ENCODE measurements at places on chromosomes 16 and 17.

DNA sequence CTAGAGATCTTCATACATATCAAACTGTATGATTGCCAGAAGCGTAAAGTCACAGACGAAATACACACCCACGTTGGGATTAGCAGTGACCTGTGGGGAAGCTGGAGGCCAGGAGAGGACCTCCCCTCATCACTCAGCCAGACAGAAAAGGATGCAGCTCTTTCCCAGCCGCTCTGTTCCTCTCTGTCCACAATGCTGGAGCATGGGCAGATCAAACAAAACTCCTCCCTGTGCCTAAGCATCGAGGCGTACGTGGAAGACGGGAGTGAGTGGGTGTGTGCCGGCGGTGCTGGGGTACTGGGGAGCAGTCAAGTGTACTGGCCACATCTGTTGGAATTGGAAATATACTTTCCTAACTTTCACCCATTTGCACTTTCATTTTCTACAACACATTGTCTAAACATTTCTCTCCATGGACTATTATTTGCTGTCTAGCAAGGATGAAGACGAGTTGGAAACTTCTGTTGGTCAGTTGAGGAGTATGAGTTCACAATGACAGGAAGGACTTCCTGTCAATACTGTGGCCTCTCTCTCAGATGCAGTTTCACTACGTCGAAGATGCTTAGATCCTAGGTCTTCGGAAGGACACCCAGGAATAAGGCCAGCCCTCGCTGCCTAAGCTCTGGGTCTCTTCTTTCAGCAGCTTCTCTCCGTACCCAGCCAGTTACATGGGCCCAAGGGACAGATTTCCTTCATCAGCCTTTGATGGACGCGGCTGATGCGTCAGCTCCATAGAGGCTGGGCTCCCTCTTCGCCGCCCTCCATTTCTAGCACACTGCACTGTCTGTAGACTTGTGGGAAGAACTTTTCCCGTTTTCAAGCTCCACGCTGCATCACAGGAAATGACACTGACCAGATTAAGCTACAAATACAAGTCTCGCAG lies 30.6 kb upstream of the ENDOV start:
- no peak for DNase-seq

DNA sequence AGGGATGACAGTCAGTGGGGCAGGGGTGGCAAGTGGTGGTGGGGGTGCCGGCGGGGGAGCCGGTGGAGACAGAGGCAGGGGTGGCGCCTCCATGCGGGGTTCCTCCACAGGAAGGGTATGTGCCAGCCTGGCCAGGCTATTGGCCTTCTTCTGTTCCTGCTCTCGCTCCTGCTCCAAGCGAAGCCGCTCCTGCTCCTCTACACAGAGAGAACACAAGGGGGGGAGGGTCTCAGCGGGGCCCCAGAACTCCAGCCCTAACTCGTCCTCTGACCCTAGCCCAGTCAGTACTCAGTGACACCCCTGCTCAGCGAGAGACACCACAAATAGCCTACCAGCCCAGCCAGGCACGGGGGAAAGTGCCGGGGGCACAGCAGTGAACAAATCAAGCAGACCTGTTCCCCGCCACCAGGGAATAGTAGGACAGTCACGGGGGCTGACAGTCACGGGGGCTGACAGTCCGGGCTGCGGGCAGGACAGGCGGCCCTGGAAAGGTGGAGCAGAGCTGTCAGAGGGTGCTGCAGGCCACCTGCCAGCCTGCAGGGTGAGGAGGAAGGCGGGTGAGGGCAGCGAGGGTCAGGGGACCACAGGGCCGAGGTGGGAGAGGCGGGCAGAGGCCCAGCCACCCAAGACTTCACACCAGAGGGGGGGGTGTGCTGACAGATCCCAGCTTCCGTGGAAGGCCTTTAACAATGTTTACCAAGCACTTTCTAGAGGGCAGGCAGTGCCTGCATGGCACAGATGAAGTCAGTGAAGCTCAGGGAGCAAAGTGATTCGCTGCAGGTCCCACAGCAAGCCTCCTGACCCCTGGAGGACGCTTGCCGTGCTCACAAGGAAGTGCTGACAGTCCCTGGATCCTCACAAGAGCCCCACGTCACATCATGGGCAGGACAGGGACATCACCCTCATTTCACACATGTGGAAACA lies 5.3 kb downstream of the MNT start:
- no peak for DNase-seq

DNA sequence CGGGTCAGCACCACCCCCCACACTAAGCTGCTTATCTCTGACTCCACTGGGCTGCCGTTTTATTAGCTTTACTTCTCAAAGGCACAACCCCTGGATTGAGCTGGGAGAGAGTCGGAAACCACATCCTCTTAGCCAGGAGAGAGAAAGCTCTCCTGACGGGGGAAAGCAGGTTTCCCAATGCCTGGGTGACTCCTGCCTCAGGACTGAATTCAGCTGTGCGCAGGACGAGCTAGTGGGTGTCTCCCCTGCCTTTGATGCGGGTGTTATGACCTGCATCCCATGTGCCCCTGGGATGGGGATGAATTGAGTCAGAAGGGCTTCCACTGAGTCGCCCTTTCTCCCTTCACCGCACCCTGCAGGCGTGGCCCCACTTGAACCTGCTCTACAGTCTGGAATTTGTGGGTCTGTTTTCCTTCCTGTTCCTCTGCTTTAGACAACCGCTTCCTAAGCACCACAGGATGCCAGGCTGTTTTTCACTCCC lies 819.2 kb upstream of the EEF2KMT start:
- no peak for DNase-seq

DNA sequence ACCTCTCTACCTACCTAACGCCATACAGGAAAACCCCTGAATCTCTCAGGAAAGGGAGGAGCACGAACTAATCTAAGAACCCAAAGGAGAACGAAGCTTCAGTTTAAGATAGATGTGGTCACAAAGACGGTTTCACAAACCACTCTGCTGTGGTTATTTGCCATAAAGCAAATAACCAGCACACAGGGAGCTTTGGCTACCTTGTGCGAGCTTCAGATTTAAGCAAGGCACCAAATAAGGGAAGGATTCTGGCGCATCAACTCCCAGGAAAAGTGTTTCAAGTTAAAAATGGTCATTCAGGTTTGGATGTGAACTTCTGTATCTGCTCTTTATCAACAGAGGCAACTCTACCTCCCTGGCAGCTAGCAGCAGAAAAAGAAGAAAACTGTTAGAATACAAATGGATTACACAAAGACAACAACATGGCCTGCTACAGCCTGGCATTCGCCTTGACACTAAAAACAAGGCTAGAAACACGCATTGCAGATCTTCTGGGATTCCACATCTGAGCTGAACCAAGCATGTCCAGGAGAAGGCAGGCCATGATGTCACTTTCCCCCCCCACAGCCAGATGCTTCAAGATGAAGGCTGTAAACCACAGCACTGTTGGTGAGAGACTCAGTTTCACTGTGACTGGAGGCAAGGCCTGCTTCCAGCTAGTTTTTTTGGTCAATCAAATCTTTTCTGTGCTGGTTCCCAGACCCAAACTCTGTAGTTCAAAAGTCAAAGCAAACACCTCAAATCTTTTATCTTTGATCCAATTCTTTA lies 43.6 kb downstream of the SMG6 start:
- no peak for DNase-seq

- no peak for DNase-seq
Measured at GRCh38 chr16:17755158-17755557, 284.4 kb upstream of the XYLT1 start.

DNA sequence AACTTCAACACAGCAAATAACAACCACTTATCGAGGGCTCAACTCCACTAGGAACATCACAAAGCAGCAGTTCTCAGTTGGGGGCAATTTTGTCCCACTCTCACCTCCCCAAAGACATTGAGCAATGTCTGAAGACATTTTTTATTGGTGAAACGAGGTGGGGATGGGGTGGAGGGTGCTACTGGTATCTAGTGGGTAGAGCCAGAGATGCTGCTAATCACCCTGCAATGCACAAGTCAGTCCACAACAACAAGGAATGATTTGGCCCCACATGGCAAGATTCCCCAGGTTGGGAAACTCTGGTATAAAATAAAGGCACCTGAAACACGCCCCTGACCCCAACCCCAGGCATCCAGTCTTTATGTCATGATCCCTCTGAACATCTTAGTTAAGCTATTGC lies 33.3 kb downstream of the TLE7 start:
- DNase-seq: no peak

DNA sequence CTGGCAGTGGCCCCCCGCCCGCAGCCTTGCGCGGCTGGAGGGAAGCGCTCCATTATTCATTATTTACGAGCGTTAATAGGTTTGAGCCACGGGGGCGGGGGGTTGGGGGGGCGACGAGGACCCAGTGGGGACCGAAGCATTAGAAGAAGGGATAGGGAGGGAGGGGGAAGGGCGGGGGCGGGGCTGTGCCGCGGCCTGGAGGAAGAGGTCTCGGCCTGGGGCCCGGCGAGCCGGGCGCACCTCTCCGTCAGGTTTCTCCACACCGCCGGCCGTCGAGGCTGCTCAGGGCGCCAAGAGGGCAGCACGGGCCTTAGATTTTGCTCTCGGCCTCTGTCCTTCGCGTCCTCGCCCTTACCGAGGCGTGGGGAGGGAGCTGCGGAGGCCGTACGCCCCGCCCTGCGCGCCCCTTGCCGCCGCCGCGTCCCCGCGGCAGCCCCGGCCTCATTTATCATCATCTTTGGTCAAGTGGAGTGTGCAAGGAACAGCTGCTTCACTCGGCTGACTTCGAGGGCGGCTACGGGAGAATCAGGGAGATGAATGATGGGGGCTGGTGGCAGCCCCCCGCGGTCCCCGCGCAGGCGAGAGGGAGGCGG lies 54.2 kb downstream of the SREBF1 start:
- DNase-seq: no peak

DNA sequence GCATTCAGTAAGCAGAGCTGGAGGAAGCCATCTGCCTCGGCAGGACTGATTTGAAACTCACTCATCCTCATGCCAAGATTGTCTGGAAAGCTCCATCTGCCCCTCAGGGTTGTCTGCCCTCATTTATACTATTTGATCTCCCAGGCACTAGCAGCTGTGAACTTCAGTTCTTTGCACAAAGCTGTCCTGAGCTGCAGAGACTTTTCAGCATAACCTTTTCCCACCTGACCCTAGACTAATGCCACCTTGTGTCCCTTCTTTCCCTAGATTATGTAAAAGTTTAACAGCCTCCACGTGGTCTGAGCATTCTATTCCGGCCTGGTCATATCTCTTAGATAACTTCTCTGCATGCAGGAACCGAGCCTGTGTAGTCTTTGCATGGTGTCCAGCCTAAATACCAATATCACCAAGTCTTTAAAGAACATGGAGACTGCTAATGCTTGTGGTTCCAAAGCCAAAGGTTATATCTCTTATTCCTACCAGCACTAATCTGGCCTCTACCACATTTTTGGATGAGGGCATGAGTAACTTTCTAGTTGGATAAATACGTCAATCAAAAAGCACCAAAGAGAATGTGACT lies 29.1 kb downstream of the STAT5A start:
- DNase-seq: no peak

- DNase-seq: no peak
Measured at GRCh38 chr16:50427107-50427506, 58.3 kb upstream of the BRD7 start.

DNA sequence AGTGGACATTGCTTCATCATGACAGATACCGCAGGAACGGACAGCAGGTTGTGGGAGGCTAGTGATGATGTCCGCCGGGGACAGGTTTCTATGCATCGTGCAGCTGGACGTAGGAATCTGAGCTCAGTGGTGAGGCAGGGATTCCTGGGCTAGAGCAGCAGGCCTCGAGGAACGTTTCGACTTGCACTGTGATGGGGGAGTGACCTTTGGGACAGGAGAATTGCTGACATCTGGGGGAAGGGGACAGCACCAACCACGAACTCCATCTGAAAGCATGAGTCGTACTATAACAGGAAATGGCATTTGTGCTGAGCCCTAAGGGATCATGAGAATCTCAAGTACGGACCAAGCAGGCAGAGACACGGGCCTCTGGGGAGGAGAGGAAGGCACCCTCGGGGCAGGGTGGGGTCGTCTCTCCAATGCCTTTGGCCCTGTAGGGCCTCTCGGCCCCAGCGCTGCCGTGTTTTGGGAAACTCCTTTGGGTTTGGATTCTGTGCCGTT lies 65.8 kb upstream of the ENDOV start:
- no peak for DNase-seq

DNA sequence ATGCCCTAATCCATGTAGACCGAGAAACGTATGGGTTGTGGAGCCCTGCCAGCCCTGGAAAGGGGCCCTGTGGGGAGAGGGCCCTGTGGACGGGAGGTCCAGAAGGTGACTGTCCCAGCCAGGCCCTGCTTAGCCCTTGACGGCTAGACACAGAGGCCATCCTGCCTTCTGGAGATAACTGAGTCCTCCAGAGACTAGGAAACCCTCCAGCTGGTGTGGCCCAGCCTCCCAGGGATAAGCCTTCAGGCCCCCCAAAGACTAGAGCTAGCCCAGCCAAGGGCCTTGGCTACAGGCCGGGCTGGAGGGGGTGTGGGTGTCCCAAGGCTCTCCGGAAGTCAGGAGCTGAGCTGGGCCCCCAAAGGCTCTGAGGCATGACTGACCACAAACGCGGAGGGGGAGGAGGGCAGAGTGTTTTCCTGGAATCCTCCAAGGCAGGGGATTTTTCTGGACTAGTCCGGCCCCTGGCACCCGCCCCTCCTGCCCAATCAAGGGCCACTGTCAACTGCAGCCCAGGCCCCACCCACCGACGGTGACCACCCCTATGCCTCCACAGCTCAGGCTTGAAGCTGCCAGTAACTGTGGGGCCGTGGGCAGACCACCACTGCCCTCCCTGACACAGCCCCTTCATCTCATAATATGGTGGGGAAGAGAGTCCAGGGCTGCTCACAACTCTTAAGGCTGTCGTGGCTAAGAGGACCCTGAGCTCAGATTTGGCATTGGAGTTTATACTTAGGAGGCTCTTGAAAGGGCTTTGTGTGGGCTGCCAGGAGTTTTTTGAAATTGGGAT lies 885 bp upstream of the VASN start:
- no peak for DNase-seq

GRCh38 chr16:75306099-75306762 lies 54.8 kb upstream of the BCAR1 start:
- no peak for DNase-seq

DNA sequence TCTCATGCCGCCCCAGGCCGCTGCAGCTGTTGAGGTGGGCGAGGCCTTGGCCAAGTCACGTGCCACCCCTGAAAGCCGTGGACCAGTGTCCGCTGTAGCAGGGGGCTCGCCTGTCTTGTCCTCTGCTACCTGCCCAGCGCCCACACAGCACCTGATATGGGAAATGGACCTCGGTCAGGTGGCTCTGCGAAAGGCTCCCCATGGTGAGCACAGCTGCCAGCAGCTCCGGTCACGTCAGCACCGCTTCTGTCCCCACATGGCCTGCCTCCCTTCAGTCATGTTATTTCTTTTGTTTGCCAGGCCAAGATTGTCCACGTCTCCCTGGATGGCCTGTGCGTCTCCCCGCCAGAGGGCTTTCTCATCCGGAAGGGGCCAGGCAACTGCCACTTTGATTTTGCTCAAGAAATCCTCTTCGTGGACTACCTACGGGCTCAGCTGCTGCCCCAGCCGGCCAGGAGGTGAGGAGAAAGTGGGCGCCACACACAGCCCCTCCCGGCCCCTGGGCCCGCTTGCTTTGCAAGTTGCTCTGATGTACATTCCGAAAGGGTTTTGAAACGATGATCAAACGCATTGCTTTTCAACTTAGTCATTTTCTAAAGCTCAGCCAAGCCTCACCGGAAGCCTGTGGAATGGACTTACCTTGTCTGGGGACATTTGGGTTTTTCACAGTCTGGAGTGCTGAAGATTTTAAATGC lies 219.8 kb downstream of the KATNIP start:
- DNase-seq: no peak

All from NCI-H774 (cell line).